ENCODE measurements at places on chromosomes 11 and 22.

DNA sequence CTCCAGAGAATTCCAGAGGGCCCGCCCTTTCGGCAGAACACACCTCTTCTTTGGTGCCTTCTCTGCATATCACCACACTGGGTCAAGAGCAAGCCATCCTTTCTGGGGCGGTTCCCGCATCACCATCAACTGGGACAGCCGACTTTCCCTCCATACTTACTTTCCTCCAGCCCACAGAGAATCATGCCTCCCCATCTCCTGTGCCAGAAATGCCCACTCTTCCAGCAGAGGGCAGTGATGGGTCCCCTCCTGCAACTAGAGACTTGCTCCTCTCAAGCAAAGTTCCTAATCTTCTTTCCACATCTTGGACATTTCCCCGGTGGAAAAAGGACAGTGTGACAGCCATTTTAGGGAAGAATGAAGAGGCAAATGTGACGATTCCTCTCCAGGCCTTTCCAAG, 157.7 kb downstream of the C11orf91 start:
- DNase-seq = no peak

DNA sequence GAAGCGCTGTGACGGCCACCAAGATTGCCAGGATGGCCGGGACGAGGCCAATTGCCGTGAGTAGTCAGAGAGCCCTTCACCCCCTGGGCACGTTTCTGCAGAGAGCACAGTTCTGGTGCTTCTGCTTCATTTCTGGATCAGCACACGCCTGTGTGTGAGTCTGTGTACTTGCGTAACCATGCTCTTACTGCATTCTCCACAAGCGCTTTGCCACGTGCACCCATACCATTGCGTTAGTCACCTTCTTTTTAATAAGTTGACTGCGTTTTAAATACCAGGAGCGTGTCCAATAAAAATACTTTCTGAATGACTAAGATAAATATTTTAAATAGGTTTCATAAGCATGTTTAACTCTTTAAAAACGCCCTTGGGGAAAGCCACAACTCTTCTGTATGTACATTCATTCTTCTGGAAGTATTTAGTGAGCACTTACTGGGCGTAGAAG, 143.0 kb upstream of the SORL1-AS1 start:
- no peak for DNase-seq

GRCh38 chr11:96063053-96063452, 139.1 kb upstream of the MTMR2 start:
- DNase-seq = no peak

DNA sequence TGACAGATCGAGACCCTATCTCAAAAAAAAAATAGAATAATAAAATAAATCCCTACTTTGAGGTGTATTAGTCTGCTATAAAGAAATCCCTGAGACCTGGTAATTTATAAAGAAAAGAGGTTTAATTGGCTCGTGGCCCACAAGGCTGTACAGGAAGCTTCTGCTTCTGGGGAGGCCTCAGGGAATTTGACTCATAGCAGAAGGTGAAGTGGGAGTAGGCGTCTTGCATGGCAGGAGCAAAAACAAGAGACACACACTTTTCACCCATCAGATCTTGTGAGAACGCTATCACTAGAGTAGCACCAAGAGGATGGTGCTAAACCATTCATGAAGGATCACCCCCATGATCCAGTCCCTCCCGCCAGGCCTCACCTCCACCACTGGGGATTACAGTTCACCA, 29.2 kb downstream of the CDPF1 start:
- no peak for DNase-seq

DNA sequence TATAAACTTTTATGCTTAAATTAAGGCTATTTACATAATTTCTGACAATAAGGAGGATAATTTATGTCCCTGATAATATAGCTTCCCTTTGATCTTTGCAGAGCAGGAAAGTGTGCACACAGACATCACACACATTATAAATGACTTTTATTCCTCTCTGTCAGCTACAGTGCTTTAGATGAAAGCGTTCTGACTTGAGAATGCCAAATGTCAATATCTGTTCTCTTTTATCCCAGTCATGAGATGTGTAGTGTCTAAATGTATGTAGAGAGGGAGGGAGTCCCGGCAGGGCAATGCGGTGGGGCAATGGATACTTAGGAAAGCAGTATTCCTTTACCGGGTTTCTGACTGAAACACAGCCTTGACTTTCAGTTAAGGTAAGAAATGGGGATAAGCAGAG, 225.4 kb upstream of the CHORDC1 start:
- no peak for DNase-seq

- DNase-seq = no peak
These were observed 4.8 kb downstream of the DSCAML1 start for GRCh38 chr11:117792241-117792640.

GRCh38 chr22:39445678-39446077, 11.1 kb upstream of the MGAT3 start:
- DNase-seq = no peak

DNA sequence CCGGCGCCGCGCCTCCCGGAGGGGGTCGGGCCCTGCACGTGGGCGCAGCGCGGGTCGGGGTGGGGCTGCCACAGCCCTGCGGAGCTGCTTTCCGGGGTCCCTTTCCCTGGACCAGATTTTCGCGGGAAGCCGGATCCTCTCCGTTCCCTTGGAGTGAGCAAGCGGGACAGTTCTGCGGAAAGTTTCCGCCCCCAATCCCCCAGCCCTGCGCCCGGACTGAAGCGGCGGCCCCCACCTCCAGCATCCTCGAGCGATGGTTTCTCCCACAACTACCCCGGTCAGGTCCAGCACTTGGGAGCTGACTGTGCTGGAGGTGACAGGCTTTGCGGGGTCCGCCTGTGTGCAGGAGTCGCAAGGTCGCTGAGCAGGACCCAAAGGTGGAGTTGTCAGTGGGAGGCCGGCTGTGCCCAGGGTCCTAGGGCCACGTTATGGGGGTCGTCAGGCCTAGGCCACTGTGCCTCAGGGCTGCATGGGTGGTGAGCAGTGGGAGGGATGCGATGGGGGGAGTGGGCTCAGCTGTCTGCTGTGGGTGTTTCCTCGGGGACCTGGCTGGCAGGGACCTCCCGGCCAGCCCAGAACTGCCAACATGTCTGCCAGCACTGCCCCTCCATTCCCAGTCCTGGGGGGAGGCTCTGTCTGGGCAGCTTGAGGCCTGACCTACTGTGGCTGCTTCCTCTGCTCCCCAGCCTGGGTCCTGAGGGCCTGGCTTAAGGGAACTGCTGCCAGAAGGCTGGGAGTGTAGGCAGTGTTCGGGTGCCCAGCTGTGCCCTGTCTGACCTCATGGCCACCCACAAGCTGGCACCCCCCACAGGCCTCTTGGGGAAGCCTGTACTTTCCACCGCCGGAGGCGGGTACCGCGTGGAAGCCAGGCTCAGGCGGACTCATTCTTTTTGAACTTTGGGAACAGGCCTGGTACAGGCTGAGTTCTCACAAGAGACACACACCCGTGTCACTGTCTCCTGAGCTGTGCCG, 726 bp downstream of the ST3GAL4 start:
- no peak for DNase-seq

- no peak for DNase-seq
These were observed 105.1 kb downstream of the HIPK3 start for GRCh38 chr11:33362051-33362910.

GRCh38 chr11:443542-444199, 1.9 kb upstream of the ANO9 start:
- no peak for DNase-seq

DNA sequence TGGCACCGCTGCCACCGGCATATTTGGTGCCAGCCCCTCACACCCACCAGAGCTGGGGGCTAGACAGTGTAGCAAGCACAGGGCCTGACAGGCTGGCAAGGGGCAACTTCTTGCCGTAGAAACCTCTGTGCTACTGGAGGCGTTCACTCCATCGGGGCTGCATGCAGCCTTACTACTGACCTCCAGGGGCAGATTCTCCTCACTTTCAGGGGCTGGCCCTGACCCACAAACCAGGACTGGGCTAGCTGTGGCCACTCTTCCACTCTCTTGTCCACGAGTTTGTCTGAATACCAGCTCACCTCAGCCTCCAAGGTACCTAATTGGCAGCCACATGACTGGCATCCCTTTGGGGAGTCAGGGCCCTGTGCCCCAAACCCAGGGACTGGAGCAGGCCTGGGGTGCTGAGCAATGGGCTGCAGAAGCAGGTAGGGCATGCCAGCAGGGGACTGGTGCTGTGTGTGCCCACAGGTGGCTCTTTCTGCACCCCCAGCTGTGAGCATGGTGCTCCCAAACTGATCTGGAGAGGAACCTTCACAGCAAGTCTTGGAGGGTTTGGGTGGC, 2.1 kb upstream of the LMO1 start:
- no peak for DNase-seq
